ENCODE measurements at places on chromosomes 3 and 15.

DNA sequence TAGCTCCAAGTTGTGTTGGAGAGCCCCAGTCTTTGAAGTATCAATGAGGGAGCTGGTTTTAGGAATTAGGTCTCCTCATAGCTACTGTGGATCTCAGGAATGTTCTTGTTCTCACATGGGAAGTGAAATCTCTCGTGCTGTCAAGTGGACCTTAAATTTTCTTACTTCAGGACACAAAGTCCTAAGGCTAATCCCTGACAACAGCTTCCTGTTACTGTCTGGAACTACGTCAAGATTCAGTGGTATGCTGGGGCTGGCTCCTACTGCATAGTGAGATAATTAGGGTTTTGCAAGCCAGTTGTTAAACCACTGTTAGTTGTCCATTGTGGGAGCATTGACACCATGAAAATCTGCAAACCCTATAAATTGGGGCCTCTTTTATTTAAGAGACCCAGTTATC is 22.8 kb downstream of the MESP1 start:
- no peak overlapping the region for H3K27ac ChIP-seq
- no peak overlapping the region for H3K4me3 ChIP-seq
- DNase-seq, result no peak
- no peaks in the 10 kb centered on the region for H3K36me3 ChIP-seq

DNA sequence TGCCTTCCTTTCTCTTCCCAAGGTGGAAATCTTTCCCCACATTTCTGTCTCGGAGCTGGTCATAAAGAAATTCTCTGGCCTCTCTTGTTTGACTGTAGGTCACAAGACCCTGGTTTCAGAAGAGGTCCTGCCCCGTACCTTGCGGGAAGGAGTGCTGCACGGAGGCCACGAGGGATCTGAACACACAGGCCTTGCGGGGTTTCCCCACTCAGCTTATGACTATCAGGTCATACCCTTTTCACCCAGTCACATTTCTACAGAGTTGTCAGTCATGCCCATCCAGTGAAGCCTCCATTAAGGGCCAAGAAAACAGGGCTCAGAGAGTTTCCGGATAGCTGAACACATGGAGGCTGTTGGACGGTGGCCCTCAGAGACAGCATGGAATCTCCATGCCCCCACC is 54.7 kb upstream of the ATP13A3 start:
- no peak overlapping the region for H3K27ac ChIP-seq
- DNase-seq, result no peak
- H3K4me1 ChIP-seq, result peaks cover 19% of the 10 kb centered on the region
- no peak overlapping the region for H3K4me3 ChIP-seq
- H3K36me3 ChIP-seq, result no peaks in the 10 kb centered on the region

- peak; percentile 98 for DNase-seq
- peaks cover 22% of the 10 kb centered on the region for H3K36me3 ChIP-seq
- peaks cover 12% of the 10 kb centered on the region for H3K4me1 ChIP-seq
- no peak overlapping the region for H3K27ac ChIP-seq
- no peaks in the 10 kb centered on the region for H3K27me3 ChIP-seq
- no peak overlapping the region for H3K4me3 ChIP-seq
These were observed 10.5 kb downstream of the ACOX2 start for GRCh38 chr3:58526515-58526957.

DNA sequence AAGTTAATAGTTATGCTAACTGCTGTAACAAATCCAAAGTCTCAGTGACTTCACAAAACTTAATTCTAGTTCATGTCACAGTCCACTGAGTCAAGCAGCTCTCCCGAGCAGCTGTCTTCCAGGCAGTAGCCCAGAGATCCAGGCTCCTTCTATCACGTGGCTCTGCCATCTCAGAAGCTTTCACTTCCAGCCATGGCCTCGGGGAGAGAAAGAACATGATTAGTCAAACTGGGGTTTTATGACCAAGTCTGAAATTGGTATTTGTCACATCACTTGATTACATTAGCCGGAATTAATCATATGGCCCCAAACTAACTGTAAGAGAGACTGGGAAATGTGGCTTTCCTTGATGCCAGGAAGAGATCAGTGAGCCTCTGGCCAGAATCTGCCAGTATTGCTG is 70.2 kb upstream of the DGKG start:
- H3K27ac ChIP-seq, result no peak overlapping the region
- peak; percentile 79 for DNase-seq
- no peaks in the 10 kb centered on the region for H3K4me1 ChIP-seq
- no peaks in the 10 kb centered on the region for H3K27me3 ChIP-seq
- no peak overlapping the region for H3K4me3 ChIP-seq
- no peaks in the 10 kb centered on the region for H3K36me3 ChIP-seq

GRCh38 chr3:107690522-107691138 is 167.9 kb downstream of the BBX start:
- no peak overlapping the region for H3K4me3 ChIP-seq
- H3K27me3 ChIP-seq, result no peaks in the 10 kb centered on the region
- H3K4me1 ChIP-seq, result no peaks in the 10 kb centered on the region
- H3K36me3 ChIP-seq, result no peaks in the 10 kb centered on the region

DNA sequence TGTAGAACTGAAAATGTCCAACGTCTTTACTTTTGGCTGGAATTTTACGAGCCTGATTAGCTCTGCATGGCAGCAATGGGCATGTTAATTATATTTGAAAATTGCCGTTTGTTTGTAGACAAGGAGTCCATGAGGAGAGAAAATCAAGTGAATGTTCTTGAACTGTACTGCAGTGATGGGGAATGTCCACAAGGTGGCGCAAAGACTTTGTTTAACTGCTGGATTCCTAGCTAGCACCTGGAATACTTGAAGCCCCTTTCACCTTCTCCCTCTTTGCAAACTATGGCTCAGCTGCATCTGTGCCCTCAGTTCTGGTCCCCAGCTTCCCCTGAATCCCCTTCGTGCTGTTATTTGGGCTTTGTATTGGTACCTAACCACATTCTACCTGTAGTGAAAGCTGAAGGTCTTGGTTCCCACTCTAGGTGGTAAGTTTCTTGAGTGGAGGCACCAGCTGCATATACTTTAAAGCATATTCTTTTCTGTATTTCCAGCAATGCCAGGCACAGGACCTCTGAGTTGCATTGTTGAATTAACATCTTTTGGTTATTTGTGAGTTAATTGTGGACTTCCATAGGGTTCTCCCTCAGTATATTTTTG is 25.3 kb downstream of the EXOG start:
- peaks cover 9% of the 10 kb centered on the region for H3K4me1 ChIP-seq
- H3K36me3 ChIP-seq, result peaks cover 40% of the 10 kb centered on the region
